Stimulated activated naive B cell treated with anti-CD40 and anti-IgM and Interleukin-4, amounts not matched to agents 10 μg/mL and 1 μg/mL and 100 μg/mL, for 72 hours (primary cell): ENCODE measurements at places on chromosomes 5 and 9.

DNA sequence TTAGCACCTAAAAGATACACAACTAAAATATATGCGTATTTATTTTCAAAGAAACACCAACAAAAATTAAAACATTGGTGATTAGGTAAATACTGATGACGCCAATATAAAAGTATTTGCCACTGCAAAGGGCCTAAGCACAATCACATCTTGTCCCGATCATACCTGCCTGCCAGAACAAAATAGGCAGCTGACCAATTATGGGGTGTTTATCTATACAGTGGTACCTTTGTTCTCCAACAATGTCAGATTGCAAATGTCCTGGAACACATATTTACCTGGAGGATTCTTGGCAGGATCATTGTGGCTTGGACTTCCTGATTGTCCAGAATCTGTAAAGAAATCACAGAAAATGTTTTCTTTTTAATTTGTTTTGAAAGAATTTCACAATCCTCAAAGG lies 134.5 kb downstream of the NFIB start:
- DNase-seq, result no peak

DNA sequence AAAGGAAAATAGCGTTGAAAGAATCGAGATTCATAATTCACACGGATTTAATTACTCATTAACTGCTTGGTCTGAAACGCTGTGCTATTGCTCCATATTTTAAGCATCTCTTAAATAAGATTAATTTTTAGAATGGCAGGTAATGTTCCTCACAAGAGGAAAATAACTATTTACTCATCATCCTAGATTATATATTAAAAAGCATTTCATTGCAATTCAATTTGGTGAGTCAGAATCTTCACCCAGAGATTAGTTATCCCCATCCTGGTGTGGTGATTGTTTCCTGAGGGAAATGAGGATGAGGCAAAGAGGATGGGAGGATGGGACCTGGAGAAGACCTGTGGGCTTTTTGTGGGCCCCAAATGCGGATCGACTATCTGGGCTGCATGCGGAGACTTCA lies 145.5 kb upstream of the MAP1B start:
- DNase-seq, result no peak

- no peak for DNase-seq
Observed at GRCh38 chr9:89309608-89310474, 1.2 kb upstream of the CKS2 start.

DNA sequence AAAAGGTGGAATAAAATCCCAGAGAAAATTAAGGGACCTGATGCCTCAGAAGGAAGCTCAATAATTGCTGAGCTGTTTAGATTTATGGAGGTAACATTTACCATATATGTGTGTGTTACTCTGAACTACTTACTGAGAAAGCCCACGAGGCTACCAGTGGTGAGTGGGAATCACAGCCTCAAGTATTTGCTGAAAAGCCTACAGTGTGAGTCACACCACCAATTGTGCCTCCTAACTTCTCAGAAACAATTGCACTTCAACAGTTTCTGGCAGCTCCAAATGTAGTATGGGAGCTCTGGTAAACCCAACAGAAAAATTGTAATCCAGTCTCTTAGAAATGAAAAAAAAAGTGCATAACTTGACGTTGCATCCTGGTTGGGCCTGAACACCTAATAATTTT lies 551.6 kb downstream of the PRDM9 start:
- no peak for DNase-seq

DNA sequence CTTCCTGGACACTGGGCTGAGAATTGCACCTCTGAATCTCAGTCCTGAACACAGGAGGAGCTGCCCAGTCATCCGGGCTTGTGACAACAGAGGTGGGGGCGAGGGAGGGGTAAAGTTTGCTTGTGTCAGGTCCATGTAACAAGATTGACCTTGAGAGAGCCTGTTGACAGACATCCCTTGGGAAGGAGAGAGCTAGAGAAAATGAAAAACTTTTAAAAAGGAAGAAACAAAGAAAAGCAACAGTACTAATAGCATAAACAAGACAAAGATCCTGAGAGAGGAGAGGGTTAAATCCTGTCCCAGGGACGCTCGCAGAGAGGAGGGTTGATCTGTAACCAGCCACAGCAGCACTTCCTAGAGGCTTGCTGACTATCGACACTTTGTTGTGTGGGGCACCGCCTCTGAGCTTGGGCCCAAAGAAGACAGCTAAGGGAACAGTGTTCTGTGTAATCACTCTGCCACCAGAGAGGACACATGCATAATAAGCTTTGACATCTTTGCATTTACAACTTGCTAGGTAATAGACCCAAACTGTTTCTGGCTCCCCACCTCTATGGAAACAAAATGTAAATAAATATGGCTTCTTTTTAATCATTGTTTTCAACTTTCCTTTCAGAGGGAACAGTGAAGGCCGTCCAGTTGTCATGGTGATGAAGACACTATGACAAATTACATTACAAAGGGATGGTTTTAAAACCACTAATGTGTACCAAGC lies 363.7 kb downstream of the CSNK1G3 start:
- DNase-seq, result no peak

DNA sequence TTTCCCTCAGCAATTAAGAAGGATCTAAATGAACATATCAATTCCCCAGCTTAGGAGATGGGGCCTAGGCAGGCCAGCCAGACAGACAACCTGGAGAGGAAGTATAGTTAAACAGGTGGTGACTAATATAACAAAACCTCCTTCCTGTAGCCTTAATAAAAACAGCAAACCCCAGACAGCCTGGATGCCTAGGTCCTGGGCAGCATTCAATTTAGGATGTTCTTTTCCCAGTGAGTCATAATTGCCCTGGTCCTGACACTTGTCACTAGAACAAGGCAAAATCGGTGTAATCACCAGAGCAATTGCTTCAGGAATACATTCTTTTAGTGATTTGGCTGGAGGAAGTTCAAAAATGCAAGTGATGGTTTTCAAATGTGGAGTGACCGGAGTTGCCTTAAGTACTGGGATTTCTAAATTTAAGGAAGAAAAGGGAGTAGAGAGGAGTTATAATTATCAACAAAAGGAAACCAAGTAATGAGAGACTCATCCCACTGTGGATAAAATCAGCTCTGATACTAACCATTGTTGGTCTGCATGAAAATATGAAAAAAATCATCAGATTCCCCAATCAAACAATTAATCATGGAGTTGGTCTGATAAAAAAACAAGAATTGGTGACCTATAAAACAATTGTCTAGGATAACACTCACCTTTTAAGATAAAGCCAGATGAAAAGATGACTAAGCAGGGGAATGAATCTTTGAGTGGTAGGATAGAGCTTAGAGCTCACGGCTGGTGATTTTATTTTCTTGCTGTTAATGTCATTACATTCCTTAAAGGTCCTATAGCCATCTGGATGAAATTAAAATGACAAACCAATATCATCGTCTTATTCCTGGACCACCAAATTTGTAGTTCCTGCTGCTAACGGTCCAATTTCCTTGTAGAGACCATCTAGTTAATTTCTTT lies 39.0 kb upstream of the TARS1 start:
- DNase-seq, result no peak

DNA sequence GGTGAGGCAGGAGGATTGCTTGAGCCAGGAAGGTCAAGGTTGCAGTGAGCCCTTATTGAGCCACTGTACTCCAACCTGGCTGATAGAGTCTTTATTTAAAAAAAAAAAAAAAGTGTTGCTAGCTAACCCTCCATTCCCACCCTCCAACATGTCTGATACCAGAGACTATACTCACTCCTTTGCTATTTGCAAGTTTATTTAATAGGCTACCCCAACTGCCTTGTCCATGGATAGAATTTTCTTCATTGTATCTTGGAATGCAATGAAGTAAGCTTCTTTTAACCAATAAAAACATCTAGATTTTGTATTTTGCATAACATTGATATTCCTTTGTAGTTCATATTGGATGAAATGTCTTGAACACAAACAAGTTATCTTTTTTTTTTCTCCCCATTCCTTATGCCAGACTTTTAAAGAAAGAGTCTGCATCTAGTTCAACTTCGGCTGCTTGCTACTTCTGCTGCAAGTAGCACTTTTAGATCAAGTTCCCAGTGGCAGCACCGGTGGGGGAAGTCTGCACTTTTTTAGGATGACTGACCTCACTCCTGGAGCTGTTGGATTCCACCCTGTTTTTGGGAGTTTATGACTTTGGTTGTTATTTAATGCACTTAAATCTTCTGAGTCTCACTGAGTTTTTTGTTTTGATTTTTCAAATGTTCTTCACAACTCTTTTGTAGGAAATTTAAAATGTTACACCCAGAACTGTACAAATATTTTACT lies 112.5 kb downstream of the UHRF2 start:
- no peak for DNase-seq

GRCh38 chr5:80799041-80799440 lies 144.3 kb upstream of the DHFR start:
- no peak for DNase-seq

DNA sequence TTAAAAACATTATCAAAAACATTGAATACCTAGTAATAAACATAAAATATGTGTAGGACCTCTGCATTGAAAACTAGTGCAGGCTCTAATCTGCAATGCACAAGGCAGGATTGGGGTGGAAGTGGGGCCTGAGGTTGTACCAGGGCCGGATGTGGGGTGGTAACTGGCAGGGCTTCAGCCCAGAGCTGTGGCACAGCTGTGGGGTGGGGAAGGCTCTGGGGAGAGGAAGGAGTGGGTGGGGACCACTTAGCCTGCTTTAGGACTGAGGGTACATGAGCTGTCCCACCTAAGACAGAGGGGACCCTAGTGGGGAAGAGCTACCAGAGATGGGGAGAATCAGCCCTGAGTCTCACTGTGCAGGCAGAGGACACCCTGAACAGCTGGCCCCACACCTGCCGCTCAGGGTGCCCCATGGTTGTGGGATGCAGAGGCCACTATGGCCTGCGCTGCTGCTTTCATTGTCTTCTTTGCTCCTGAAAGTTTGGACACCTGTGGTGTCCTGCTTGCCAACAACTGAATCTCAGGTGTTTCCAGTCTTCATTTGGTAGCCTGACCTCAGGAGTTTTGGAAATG lies 311.4 kb downstream of the TLE4 start:
- peak; percentile 31 for DNase-seq

DNA sequence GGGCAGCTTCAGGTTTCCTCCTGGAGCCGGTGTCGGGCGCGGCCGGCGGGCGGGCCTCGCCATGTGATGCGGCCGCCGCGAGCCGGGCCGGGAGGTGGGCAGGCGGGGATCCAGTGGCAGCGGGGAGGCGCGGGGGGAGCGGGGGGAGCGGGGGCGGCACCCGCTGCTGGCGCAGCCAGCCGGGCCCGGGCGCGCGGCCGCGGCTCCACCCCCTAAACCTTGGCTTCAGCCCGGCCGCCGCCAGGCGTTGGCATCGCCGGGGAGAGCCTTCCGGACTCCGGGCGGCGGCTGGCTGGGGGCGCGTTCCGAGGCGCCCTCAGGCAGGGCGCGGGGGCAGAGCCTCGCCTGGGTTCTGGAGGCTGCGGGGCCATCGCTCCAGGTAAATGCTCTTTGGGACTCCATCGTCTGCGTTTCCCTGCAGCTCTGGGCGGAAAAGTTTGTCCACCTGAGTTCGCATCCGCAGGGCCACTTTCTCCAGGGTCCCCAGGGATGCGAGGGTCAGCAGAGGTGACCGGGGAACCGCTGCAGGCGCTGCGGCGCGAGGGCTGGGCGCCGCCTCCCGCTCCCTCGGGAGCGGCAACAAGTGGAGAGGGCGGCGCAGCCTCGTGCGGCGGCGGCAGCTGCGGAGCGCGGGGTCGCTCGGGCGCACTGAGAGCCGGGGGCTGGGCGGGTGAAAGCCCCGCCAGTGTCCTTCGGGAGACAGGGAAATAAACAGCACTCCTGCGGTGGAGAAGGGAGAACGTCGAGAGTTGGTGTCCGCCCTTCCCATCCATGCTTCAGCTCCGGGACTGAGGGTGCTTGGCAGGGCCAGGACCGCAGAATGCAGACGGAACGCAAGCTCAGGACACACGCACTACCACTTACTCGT lies at the start of gene ARHGEF28:
TSS of gene ARHGEF28 (plus strand) at position 253 of the 868 bp plus-strand sequence. CDS start 58,656 bp downstream, outside the sequence.
- DNase-seq, result no peak

DNA sequence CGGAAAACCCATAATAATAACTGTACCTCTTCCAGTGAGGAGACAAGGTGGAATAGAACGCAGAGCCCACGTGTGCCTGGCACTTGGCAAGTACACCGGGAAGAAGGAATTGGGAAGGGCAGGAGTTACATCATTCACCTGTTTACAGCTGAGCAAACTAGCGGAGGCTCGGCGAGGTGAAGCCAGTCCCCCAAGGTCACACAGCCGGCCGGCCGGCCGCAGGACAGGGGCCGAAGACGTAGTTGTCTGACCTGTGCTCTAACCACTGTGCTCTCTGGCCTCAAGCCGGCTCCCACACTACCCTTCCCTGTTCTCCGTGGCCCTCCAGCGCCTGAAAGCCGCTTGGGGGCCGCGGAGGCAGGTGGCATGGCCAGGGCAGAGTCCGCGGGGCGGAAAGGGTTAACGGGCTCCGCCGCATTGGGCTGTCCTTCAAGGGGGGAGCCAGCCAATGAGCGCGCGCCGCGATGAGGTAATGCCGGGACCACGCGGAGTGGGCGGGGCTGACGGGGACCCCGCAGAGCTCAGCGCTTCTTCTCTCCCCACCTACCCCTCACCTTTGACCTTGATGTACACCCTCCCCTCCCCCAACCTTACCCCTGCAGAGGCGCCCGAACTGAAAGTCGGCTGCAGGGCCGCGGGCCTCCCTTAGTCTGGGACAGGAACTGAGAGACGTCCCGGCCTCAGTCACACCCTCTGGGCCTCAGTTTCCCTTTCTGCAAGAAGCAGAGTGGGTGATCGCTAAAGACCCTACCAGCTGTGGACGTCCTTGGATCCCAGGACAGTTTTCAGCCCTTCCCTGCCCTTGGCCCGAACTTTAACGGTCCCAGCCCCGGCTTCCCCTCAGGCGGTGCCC lies 125.1 kb downstream of the C9orf50 start:
- DNase-seq, result peak; percentile 70

GRCh38 chr9:715743-716400 lies 125.6 kb upstream of the DMRT1 start:
- no peak for DNase-seq

- no peak for DNase-seq
Observed at GRCh38 chr9:86201474-86202337, 57.8 kb downstream of the C9orf153 start.

GRCh38 chr5:80686757-80687156 lies 32.0 kb upstream of the DHFR start:
- no peak for DNase-seq

DNA sequence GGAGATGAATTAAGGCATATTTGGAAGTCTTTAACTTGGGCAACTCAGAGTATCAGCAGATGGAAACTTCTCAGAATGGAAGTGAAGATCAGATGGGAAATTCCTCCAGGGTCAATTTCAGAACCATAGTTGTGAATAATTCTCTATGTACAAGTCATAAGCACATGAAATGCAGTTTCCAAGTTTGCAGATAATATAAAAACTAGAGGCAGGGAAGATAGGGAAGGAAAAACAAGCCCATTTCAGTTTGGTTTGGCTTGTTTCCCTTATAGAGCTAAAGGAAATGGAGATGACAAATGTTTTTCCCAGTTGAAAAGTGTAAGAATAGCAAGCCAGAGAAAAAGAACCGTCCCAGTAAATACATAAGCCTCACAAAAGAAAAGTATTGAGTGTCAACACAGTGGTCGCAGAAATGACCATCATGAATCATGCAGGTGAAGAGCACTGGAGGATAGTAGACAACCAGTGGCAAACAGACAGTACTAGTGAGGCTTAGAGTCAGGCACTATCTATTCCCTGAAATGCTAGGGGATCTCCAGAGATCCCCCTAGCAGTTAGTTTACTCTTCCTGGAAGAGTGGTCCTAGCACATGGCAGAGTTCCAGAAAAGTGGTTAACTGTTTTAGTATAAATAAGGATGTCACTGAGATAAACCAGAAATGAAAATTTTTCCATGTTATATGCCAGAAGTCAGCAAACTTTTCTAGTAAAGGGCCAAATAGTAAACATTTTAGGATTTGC lies 245.9 kb downstream of the SAXO1 start:
- no peak for DNase-seq
